A549 treated with Mapracorat at 1 μM for 4 hours (cell line): ENCODE measurements at places on chromosomes 6 and 20. TPM values are rescaled to one million over a fixed set of nuclear protein-coding genes. Genes with fewer than 3 reads are reported as not detected.

The SLC35D3 gene
- total RNA-seq, result 0.05 to 0.14 TPM (median 0.12 TPM) in 3 of 5 replicates, not detected in the others

The HEBP2 gene
- 18.8 to 37.2 TPM (median 34.5 TPM) in 5 replicates for total RNA-seq

The BPI gene
- total RNA-seq, result not detected in 5 replicates

The TPBG gene
- total RNA-seq, result 32.0 to 39.6 TPM (median 37.7 TPM) in 5 replicates

The COL12A1 gene
- 4.6 to 6.7 TPM (median 5.5 TPM) in 5 replicates for total RNA-seq

The HLA-G gene
- not detected in 5 replicates for total RNA-seq

The TRIM40 gene
- not detected in 5 replicates for total RNA-seq
